ENCODE measurements at places on chromosomes 4 and X.
A peak's percentile ranks its signal among the peaks of the same experiment; 100 is the strongest.

- DNase-seq: no peak
Observed at GRCh38 chr4:10737337-10737736, 52.8 kb upstream of the CLNK start.

DNA sequence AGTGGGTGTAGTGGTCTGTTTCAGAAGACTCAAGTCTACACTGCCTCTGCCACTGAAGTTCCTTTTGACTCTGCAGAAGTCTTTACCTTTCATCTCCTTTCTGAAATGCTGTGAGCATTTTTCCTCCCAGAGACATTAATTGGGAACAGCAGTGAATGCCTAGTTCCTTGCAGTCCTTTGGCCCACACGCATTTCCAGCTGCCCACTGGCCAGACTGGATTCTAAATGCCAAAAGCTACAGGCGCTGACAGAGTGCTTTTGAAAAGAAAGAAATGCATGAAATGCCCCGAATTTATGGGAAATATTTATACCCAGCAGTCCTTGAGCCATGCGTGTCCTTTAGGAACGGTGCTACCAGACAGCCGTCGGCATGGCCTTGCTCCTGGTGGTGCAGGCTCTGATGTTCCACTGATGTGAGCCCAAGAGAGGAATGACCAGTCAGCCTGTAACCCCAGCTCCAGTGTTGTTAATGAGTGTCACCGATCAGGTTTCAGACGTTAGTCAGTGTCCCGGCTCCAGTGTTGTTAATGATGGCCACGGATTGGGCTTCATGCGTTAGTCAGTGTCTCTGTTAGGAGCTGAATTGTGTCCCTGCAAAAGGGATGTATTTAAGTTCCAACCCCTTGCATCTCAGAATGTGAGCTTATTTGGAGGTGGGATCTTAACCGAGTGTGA, 132.6 kb downstream of the TBL1X start:
- DNase-seq: no peak

DNA sequence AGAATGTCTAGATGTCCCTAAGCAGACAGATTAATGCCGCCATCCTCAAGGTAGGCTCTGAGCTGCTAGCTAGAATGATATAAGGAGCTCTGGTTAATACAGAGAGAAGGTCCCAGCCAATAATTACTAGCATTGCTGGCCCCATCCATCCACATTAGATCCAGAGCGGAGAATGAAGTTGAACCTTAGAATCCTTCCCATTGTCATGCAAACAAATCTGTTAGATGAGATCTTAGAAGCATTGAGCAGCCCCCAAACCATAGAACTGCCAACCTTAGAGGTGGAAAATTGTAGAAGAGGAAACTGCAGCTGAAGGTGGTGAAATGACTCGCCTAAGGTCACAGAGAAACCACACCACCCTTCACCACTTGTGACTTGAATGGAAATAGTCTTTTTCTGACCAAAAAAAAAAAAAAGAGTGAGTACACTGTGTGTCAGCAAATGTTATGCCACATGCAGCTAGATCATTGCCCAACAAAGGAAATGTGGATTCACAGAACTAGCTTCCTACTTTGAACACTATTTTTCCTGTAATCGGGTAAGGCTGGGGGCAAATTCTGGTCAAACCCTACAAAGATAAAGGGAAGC, 162.1 kb downstream of the SMIM20 start:
- DNase-seq: no peak

- DNase-seq: no peak
Observed at GRCh38 chrX:72025236-72025770, 106.4 kb downstream of the RTL5 start.

- DNase-seq: peak; percentile 79
Observed at GRCh38 chr4:87974856-87975462, 555 bp upstream of the SPP1 start.

GRCh38 chr4:150582146-150582872, at the start of gene MAB21L2:
Gene MAB21L2 (plus strand): TSS chr4:150582151. CDS start chr4:150583030, 879 bp downstream.
- DNase-seq: no peak

- no peak for DNase-seq
Observed at GRCh38 chr4:184126800-184127199, 90.9 kb downstream of the ENPP6 start.

DNA sequence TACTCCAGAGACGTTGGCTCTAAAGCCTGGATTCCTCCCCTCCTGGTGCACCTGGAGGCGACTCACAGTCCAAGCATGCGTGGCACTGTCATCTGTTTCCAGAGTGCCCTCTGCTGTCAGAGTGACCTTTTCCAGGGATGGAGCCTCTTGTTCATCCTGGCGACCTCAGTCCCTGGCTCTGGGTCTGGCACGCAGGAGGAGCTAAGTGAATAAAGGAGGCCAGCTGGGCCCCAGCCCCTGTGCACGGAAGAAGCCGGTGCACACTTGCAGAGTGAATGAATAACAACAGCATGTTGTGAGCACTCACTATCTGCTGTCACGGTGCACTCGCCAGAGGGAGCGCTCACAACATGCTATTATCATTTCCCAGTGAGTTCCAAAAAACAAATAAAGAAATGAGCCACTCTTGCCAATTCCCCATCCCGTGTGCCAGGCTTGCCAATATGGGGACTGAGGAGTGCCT, 27.8 kb upstream of the PSAPL1 start:
- DNase-seq: no peak

DNA sequence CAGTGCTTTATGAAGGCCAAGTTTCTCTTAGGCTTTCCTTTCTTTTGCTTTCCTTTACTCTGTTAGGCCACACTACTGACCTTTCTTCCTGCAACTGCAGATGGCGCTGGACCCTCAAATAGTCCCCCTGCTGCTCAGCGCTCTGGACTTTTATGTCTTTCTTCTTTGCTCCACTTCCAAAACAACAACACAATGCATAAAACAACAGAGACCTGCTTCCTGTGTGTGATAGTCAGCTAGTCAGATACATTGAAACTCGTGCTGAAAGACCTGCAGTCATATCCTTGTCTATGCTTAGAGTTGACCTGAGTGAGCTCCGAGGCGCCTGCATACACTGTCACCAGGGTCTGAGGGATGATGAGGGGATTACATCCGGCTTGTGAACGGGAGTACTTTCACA, 108.9 kb upstream of the TEX13D start:
- no peak for DNase-seq

- no peak for DNase-seq
Observed at GRCh38 chrX:42615161-42615563, 162.8 kb downstream of the PPP1R2C start.

DNA sequence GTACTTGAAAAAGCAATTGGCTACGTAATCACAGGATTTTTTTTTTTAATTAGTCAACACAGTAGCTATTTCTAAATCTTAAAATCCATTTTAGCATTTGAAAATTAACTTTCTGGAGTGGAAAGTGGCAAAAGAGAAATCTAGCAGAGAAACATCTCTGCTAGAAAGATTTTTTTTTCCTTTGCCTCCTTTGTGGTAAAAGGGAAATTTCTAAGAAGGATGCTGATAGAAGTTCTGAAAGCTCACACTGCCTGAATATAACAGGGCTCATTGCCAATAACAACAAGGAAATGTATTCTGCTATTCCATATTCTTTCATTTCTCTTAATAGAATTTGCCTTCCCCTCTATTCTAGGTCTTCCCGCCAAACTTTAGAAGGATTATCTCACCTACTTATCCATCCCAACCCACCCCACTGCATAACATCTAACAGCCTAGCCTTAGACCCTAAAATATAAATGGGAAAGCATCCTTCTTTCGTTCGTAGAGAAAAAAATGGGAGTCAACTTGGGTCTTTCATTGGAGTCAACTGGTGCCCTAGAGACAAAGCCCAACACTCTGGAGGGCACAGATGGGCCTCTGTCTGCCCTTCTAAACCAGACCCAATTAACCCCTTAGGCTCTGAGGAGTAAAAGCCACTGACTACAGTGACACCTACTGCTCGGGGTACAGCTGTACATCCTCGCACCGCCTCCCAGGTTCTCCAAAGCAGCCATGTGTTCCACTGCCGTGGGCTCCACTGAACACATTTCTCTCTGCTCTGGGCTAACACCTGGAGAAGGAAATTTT, 103.9 kb downstream of the MAML3 start:
- no peak for DNase-seq

DNA sequence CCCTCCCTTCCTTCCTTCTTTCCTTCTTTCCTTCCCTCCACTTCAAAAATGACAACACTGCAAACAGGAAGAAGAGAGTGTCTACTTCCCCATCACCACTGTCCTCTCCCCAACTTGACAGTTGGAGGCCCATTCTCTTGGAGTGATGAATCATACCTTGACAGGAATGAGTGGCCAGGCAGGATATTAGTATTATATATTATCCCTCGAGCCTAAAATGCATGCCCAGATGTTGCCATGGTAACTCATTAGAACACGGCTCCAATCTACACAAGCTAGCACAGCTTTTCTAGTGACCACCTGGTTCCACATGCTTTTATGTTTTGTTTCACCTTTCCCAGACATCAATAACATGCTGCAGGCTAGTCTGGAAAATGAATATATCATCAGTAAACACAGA, 71.3 kb upstream of the LHFPL1 start:
- peak; percentile 12 for DNase-seq

- no peak for DNase-seq
Observed at GRCh38 chr4:34466411-34466810, 1777.9 kb downstream of the ARAP2 start.

- DNase-seq: peak; percentile 47
Observed at GRCh38 chr4:145557720-145558119, 61.5 kb upstream of the MMAA start.

- DNase-seq: no peak
Observed at GRCh38 chr4:169723207-169723965, 34.4 kb downstream of the HPF1 start.

DNA sequence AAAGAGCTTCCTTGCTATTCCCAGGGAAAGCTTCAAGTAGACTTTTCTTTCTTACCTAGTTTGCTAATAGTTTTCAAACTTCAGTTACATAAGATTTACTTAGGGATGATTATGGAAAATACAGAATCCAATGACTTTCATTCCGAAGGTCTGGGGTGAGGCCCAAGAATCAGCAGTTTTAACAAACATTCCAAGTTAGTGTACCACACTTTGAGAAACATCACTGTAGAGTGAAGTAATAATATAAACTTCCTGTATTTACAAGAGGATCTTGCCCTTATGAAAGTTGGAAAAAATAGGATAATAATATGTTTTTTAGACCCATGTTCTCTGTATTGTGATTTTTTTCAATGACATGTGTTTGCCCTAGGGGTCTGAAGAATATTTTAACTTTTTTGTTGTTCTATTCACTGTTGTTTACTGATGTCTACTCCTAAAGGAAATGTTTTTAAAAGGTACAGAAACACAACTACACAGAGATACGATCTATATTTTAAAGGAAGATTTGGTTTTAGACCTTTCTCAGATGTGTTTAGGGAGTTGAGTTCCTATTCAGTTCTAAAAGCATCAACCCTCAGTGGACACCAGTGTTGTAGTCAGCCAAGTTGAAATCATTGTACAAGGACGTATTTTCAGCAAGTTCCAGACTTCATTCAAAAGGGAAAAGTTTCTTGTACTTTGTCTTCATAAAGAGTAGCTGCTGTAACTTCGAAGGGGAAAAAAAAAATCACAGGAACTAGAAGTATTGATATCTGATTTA, 295.8 kb upstream of the SLC7A11 start:
- DNase-seq: no peak

DNA sequence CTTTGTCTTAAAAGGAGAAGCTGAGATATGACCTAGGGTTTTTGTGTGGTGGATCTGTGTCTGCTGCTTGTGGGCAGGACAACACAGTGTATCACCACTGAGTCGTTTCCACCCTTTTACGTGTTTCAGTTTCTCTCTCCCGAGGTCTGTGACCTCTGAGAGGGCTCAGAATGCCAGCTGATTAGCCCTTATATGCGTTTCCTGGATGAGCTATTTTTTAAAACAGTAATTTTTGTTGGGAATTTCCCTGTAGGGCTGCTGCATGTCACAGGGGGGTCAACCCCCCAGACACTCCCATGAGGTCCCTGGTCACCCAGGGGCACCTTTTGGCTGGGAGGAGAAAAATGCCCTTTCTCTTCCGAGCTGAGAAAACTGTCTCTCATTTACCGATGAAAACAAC, 170.4 kb upstream of the CASK start:
- DNase-seq: peak; percentile 84

GRCh38 chrX:11364835-11365234, 71.6 kb downstream of the AMELX start:
- no peak for DNase-seq

DNA sequence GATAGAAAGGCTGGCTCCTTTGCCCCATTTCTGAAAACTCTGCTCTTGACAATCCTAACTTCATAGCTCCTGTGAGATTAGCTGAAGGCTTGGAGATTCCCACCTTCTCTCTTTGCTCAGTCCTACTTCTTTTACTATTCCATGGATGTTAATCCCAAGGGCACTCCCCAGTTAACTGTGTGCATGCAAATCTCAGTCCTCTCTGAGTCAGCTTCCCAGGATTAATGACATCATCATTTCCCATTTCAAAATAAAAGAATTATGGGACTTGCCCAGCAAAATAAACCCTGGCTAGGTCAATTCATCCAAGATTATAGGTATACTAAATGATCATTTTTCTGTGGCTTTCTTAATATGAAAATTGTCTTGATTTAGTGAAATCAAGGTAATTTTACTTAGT, 328.6 kb upstream of the NR3C2 start:
- no peak for DNase-seq

DNA sequence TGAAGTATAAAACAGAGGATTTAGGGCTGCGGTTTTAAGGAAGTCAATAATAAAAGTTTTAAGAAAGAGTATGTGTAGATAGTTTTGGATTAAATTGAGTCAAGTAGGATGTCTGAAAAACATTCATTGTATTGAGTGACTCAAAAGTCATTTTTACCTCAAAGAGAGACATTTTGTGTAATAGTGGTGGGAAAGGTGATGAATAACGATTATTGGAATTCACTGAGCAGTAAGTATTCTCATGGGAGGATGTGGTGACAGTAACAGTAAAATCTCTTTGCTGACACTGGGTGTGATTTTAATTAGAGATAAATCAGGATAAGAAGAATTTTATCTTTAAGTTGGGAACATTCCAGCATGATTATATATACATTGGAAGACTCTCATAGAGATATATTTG, 233.6 kb downstream of the PDHA2 start:
- peak; percentile 7 for DNase-seq

DNA sequence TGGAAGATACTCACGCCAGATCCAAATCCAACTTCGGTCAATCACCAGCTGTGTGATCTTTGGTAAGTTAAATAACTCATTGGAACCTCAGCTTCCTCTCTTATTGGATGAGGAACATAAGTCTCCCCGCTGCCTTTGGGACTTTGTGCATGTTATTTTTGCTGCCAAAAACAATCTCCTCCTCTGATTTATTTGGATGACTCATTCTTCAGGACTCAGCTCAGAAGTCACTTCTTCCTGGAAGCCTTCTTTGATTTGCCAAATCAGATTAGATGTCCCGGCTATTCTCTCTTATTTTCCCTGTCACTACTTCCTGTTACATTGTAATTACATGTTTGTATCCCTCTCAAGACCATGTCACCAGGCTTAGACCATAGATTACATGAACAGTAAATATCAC, 138.0 kb upstream of the BOD1L1 start:
- DNase-seq: no peak

Data from RCC 7860 (cell line).